ENCODE measurements at places on chromosomes 13 and 19. TPM values are rescaled to one million over a fixed set of nuclear protein-coding genes. Genes with fewer than 3 reads are reported as not detected.

PGLYRP1 gene
- total RNA-seq = not detected

RFXAP gene
- total RNA-seq = 4.6 TPM

CERS1 gene
- total RNA-seq = 1.8 TPM

KANK3 gene
- total RNA-seq = 13.1 TPM

ZNF585A gene
- total RNA-seq = 13.3 TPM

SHKBP1 gene
- 23.0 TPM for total RNA-seq

ZNF99 gene
- 0.18 TPM for total RNA-seq

HSPH1 gene
- 55.4 TPM for total RNA-seq

CTXN1 gene
- 0.34 TPM for total RNA-seq

PSG3 gene
- not detected for total RNA-seq

PPP2R1A gene
- 446 TPM for total RNA-seq

RNF17 gene
- not detected for total RNA-seq

PALM3 gene
- total RNA-seq = 0.57 TPM

RFPL4AL1 gene
- total RNA-seq = not detected

All from right cardiac atrium (tissue), 5 donors.